ENCODE measurements at places on chromosomes 16 and 17.
A peak's percentile ranks its signal among the peaks of the same experiment; 100 is the strongest.

DNA sequence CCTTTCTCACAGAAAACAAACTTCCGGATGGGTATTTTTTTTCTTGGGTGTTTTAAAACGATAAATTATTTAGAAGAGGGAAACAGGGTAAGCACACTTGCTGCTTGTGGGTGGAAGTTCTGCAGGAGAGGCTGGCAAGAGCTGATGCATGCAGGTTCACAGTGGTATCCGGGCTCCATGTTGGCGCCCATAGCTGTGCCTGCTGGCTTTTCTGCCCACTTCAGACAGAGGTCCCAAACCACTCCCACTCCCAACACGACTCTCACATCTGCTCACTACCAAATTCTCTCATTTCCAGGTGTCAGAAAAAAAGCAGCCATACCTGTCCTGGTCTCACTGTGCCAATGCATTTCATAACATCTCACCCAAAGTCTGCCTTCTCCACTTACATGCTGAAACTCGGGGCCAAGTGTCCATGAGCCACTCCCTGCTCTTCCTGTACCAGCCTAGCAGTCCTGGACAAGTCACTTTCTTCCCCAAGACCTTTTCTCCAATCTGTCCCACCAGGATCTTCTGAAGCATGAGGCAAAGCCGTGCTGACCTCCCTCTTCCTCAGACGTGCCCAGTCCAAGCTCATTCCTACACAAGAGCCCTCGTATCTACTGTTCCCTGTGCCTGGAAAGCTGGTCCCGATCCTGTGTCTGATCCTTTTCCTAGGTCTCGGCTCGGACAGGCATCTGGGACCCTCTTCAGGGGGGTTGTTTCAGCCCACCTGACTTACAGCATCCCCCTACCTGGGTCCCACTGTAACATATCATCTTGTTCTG is 1.5 kb downstream of the CD300LF start:
- peak; percentile 13 for DNase-seq

DNA sequence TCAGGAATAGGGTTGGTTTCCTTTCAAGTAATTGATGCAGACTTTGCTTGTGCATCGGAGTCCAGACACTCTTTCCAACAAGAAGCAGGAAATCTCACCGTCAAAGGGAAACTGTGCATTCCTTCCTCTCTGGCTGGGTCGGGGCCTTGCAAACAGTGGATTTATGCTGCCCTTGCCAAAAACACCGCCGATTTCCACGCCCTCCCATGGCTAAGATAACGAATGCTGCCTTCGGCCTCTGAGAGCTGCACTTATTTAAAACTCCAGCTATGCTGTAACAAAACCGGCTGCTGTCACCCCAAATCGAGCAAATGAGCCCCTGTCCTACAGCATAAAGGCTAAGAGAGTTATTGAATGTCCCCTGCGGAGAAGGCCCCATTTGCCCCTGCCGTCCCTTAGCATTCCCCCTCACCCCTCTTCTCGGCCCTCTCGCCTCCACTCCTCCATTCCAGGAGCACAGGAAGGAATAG is 275.5 kb upstream of the IRX5 start:
- DNase-seq = no peak

- DNase-seq = no peak
These were observed 42.3 kb downstream of the BPTF start for GRCh38 chr17:67867591-67867990.

GRCh38 chr17:51888816-51889215 is 269.7 kb downstream of the CA10 start:
- no peak for DNase-seq

- peak; percentile 65 for DNase-seq
These were observed 6.5 kb upstream of the CTCF start for GRCh38 chr16:67555795-67556212.

DNA sequence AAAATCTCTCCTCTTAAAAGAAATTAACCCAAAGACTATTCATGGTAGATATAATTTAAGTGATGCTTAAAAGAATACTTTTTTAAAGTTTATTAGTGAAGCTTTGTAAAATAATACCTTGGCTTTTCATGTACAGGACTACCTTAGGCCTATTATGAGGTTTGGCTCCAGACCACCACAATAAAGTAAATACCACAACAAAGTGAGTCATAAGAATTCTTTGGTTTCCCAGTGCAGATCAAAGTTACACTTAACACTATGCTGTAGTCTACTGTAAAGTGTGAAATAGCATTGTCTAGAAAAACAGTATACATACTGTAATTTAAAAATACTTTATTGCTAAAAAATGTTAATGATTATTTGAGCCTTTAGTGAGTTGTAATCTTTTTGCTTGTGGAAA is 31.7 kb downstream of the CLTC start:
- no peak for DNase-seq

DNA sequence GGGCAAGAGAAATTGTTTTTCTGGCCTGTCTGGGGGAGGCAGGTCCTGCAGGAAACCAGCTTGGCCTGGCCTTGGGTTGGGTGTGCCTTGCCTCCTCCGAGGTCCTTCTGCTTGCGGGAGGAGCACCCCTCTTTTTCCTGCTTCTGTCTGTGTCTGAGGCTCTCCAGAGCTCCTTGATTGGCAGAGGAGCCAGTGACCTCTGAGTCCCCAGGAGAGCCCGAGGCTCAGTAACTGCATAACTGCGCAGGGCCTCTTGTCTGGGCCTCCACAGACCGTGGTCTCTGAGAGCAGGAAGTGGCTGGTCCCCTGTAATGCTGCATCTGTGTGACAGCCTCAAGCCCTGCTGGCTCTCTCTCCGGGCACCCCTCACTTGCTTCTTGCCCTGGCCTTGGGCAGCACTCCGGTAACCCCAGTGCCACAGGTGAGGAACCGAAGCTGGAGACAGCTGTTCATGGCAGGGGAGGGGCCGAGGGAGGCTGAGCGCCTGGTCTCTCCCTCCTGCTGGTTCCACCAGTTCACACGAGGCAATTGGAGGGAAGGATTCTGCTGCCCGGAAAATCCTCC is 1.6 kb downstream of the CAPN15 start:
- DNase-seq = peak; percentile 48

- DNase-seq = no peak
These were observed at the start of gene STX1B for GRCh38 chr16:31010585-31011325. Gene STX1B (minus strand): TSS chr16:31010638. CDS start chr16:31010396, 242 bp downstream.

- no peak for DNase-seq
These were observed 23.6 kb downstream of the BMERB1 start for GRCh38 chr16:15457958-15458357.

DNA sequence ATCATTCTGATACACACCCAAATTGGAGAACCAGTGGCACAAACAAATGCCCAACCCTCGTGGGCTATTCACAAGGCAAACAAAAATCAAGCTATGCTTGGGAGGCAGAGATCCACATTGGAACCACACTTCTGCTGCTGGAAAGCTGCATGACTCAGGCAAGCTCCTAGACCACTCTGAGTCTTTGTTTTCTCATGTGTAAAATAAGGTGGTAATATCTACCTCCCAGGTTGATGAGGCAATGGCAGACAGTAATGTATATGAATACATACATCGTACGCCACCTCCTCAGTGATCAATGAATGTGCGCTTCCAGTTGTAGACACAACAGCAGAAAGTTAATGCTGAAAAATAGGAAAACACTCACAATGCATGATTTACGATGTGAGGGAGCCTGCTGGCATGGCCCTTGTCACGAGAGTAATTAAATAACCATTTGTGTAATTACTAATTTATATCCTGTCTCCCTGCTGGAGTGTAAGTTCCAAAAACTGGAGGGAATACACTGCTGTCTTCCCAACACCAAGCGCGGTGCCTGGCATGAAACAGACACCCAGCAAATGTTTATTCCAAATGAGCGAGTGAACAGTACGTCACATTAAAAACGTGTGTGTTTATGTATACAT is 69.9 kb upstream of the HSBP1 start:
- no peak for DNase-seq

GRCh38 chr17:3639981-3640596 is 3.5 kb downstream of the CTNS start:
- peak; percentile 27 for DNase-seq

DNA sequence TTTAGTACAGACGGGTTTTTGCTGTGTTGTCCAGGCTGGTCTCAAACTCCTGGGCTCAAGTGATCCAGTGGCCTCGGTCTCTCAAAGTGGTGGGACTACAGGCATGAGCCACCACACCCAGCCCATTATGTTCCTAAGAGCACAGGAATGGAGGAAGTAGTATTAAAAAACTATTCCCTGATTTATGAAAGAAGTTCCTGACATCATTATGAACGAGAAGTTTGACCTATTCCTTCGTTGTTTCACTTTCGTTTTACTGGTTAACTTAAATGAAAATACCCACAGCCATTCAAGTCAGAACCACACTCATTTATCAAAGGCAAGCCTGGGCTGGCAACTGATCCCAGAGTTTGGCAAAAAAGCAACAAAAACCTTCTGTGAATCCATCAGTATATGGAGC is 13.5 kb upstream of the CBX4 start:
- DNase-seq = no peak

DNA sequence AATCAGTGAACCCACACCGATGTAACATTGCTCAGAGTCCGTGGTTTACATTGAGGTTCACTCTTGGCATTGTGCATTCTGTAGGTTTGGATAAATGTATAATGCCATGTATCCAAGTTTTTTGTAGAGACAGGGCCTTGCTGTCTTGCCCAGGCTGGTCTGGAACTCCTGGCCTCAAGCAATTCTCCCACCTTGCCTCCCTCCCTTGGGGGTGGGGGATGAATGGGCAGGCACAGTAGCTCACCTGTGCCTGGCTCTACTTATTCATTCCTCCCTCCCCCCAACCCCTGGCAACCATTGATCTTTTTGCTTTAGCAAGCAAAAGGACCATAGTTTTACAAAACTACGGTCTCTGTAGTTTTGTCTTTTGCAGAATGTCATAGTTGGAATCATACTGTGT is 181.4 kb downstream of the SPECC1 start:
- no peak for DNase-seq

- peak; percentile 81 for DNase-seq
These were observed 17.0 kb downstream of the CAVIN1 start for GRCh38 chr17:42405963-42406495.

DNA sequence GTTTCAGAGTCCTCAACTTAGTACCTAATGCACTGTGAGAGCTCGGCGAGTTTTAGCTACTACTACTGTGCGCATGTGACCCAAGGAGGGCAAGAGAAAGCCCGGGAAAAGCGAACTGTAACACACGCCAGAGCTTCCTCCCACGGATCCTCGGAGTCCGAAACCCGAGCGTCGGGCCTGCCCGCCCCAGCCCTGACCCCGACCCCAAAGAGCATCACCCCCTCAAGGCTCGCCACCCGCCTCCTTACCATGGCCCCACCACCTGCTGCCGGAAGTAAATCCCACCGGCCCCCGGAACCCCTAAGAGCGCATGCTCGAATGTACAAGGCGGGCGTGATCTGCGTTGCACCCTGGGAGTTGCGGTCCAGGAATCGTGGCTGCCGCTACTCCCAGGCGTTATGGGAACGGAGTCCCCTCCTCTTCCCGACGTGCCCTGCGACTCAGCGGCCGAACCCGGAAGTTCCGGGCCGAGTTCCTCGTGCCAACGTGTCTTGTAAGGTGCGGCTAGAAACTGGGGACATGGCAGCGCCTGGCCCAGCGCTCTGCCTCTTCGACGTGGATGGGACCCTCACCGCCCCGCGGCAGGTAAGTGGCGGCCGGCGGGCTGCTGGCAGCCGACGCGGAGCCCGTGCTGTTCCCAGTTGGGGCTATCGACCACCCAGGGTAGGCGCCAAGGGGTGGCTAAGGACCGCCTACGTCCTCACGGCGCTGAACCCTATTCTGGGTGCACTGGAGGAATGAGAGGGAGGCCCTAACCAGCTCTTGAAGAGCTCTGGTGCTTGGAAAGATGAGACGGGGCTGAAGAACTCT is at the start of the genes PMM2 and TMEM186:
Gene PMM2, plus strand, starts transcription at position 476 of the 810 bp plus-strand sequence. Its CDS starts 44 bp downstream, at position 520.
Gene TMEM186, minus strand, starts transcription at position 276 of the 810 bp plus-strand sequence. Its CDS starts 25 bp downstream, at position 251.
- DNase-seq = peak; percentile 94

DNA sequence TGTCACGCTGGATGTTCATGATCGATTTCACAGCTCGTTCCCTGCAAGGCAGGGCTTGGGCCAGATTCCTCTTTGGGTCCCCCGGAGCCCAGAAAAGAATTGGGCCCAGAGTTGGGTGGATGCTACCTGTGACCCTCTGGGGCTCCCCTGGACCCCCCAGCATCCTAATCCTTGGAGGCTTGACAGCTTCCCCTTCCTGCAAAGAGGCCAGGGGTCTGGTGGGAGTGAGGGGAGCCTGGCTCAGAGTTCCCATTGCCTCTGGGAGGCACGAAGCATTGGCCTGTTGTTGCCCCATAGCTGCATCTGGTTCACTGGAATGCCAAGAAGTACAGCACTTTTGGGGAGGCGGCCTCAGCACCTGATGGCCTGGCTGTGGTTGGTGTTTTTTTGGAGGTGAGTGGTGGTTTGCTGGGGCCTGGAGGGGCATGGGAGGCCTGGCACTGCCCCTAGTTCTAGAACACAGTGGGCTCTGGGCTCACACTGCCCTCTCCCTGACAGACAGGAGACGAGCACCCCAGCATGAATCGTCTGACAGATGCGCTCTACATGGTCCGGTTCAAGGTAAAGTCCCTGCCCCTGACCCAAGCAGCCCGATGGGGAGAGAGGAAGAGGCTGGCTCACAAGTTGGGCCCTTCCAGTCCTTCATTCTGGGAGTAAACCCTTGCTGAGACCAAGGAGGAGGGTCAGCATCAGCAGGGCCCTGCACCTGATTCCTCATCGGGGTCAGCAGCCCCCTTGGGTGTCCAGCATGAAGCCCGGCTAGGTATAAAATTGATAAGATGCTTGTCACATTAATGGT is 7.2 kb downstream of the CA7 start:
- DNase-seq = no peak

DNA sequence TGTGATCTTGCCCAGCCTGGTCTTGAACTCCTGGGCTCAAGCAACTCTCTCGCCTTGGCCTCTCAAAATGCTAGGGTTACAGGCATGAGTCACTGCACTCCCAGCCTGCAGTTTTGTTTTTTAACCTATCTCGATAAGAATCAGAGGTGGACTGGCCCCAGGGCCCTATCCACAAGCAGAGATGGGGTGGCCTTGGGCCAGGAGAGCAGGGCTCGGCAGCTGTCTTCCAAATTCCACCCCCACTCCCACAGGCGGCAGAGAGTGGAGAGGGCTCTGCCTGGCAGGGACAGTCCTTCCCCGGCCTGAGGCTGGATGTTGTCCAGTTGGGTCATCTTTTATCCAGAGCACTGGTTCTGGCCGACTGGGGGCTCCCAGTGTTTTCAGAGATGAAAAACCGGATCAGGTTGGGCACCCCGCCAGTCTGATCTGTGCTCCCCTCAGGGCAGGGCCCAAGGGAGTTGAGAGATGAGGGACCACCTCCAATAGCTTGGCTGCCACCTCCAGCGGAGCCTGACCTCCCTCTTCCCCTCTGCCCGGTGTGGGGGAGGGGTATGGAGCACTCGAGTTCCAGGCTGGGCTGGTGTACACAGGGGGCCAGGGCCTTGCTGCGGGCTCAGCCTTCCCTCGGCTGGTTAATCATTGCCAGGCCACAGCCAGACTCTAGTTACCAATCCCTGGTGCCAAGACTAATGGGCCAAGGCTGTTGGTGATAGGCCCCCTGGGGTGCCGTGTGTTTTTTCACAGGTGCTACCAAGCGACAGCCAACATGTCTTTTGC is 30.3 kb upstream of the MYO15B start:
- no peak for DNase-seq

- DNase-seq = no peak
These were observed 37.4 kb upstream of the DLX4 start for GRCh38 chr17:49931416-49932137.

Measured in AML-193 (cell line).